ENCODE measurements at places on chromosomes 3 and 15. TPM values are rescaled to one million over a fixed set of nuclear protein-coding genes. Genes with fewer than 3 reads are reported as not detected.

- DNase-seq = no peak
Measured at GRCh38 chr15:82647835-82648256, 683 bp upstream of the CPEB1 start.

- DNase-seq = no peak
Measured at GRCh38 chr3:39088456-39088855, 19.0 kb downstream of the GORASP1 start.

- no peak for DNase-seq
Measured at GRCh38 chr3:13045241-13045903, 27.9 kb downstream of the IQSEC1 start.

DNA sequence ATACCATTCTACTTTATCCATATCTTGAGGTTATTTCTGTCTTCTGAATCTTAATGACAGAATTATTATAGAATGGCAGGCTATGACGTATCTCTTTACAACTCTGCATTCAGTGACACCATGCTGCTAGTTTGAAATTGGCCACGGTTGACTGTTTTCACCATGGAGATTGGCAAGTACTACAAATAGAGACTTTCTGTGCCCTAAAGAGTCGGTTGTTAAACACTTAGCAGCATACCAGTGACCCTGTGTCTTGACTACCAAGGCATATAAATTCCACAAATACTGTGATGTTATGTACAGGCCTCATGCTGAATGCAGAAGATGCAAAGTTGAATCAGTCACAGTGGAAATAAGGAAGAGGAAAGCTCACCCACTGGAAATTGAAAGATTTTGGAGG lies 67.0 kb upstream of the CADPS start:
- no peak for DNase-seq

- DNase-seq = peak; percentile 44
Measured at GRCh38 chr3:30625541-30626438, 19.4 kb downstream of the TGFBR2 start.

GRCh38 chr3:142029052-142029642 lies 120.2 kb downstream of the TFDP2 start:
- no peak for DNase-seq

- no peak for DNase-seq
Measured at GRCh38 chr3:95228416-95228815, 1165.6 kb downstream of the NSUN3 start.

DNA sequence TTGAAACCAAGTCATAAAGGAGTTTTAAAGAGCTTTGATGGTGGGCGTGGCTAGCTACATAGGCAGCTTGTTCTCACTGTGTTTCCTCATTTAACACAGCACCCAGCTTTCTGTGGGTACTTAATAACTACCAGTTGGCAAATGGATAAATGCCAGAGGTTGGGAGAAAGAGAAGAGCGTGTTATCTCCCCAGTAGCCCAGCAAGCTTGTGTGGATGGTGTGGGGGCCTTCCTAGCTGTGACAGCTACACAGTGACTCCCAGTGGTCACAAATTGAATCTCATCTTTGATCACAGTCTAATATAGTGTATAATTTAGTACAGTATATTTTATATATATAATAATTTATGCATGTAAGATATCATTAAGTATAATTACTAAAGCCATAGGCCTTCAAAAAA lies 984.1 kb downstream of the EPHA3 start:
- DNase-seq = no peak

GRCh38 chr3:43674345-43675085 lies 16.2 kb upstream of the ABHD5 start:
- DNase-seq = no peak

AP3B2 gene
- polyA plus RNA-seq = 0.54 TPM

XCR1 gene
- polyA plus RNA-seq = not detected

TMEM212 gene
- not detected for polyA plus RNA-seq

PRRT3 gene
- 1.9 TPM for polyA plus RNA-seq

ARPP21 gene
- polyA plus RNA-seq = not detected

SLC51A gene
- polyA plus RNA-seq = not detected

GOLGA8R gene
- polyA plus RNA-seq = 1.1 TPM

ZPLD1 gene
- polyA plus RNA-seq = 0.05 TPM

TYRO3 gene
- 13.5 TPM for polyA plus RNA-seq

Measured in BJ (cell line).